ENCODE measurements at places on chromosomes 4 and X. TPM values are rescaled to one million over a fixed set of nuclear protein-coding genes. Genes with fewer than 3 reads are reported as not detected.

- ATAC-seq, result no peak
Observed at GRCh38 chr4:91488946-91489345, 814.8 kb upstream of the GRID2 start.

GRCh38 chr4:101022151-101023024 is 324.9 kb downstream of the PPP3CA start:
- peak; percentile 11 for ATAC-seq

DNA sequence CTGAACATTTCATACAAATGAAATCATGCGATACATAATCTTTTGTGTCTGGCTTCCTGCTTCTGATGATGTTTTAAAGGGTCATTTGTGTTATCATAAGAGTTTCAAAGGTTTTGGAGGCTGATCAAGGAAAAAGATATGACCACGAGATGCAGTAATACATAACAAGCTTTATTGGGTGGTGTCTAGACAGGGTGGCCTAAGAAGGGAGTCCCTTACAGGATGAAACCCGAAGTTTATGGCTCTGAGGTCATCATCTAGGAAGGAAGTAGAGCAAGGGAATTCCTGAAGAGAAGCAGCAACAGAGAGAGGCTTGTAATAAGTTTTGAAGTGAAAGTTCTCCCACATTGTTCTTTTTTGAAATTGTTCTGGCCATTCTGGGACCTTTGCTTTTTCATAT is 40.8 kb upstream of the SOD3 start:
- ATAC-seq, result no peak

KLHL13 gene
- total RNA-seq, result 0.09 TPM

DNA sequence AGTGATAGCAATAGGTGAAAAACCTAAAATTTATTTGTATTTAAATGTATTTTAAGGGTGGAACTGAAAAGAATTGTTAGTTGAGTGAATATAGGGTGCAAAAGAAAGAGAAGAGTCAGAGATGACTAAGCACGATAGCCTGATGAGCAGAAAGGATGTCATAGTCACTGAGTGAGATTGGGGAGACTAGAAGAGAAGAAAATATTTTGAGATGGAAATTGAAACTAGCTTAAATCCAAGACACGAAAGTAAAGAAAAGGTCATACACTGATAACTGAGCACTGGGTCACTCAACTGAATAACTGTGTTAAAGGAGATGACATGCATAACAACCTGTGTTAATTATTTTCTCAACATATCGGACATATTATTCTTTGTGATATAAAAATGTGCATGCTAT is 55.5 kb downstream of the SPANXN4 start:
- ATAC-seq, result no peak

CLNK gene
- not detected for total RNA-seq

DNA sequence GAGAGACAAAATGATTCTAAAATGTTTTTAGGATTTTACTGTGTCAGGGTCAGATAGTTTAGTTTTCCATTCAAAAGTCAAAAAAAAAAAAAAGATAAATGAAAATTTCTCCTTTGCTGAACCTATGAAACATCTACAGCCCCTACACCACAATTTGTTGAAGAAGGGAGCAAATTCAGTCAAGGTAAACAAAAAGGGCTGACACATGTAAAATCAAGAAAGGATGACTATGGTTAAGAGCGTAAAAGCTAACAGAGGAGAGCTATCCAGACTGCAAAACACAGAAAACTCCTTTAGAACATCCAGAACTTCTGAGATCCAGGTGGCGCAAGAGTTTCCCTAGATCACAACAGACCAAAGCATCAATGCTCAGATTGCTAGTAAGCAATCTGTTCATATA is 72.2 kb downstream of the RAB28 start:
- ATAC-seq, result no peak

DNA sequence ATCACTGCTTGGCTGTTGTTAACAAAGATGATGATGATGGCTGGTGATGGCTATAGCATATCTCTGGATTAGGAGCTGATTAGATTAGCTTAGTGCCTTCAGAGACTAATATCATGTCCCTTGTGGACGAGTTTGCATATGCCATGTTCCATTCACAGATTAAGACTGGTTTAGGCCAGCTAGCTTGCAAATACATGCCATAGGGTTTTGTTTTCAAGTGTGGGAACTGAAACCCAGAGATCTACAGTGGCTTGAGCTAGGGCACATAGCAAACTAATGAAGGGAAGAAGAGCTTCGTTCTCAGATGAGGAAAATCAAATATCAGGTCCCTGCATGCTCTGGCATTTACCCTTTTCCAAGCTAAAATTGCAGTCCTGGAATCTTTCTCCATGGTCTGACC is 492.3 kb downstream of the MAGEE1 start:
- no peak for ATAC-seq

DNA sequence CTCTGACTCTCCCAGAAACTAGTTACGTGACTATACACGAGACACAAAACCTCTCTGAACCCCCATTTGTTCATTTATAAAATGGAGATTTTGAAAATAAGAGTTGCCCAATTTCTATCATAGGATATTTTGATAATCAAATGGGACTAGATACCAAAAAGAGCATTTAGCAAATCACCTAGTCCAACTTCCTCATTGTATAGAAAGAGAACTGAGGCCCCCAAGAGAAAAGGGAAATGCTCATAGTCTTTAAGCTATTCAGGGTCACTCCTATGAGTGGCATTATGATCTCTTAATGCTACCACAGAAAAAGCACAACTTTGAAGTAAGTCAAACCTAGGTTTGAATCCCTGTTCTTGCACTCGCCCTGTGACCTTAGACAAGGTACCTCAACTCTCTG is 62.7 kb downstream of the BMP15 start:
- ATAC-seq, result no peak

PABPC5 gene
- not detected for total RNA-seq

ATP2B3 gene
- not detected for total RNA-seq

GRCh38 chr4:143356493-143356892 is 19.8 kb downstream of the GAB1 start:
- ATAC-seq, result no peak

SYNPO2 gene
- 0.37 TPM for total RNA-seq

DNA sequence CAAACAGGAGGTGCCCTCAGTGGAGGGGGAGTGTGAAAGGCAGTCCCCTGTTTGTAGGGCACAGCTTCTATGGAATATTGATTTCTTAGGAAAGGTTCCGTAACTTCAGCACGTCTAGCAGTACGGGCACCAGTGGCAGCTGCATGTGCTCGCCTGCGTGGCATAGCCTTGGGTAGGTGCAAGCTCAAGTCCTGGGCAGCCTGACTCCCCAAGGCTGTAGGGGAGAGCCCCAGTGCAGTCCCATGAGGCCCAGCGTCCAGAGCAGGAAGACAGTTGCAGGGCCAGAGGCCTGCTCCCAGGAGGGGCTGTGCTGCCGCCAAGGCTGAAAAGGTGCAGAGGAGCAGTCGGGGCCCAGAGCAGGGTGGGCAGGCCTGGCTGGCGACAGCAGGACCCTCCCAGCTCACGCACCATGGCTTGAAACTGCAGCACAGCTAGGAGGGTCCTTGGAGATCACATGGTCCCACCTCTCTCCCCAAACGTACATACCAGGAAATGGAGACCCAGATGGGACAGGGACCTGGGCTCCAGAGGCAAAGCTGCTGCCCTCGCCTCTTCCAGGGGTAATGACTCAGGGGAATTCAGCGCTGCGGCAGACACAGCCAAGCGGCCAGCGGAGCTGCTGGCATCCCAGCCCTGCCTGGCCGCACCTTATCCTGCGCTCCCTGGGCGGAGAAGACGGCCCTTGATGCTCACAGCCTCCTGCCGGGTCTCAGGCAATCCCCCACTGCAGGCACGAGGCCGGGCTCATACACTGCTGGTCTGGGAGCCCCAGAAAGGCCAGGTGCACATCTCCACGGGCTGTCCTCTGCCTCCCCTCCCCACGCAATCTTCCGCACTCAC is 6.0 kb upstream of the DUSP9 start:
- ATAC-seq, result no peak

DNA sequence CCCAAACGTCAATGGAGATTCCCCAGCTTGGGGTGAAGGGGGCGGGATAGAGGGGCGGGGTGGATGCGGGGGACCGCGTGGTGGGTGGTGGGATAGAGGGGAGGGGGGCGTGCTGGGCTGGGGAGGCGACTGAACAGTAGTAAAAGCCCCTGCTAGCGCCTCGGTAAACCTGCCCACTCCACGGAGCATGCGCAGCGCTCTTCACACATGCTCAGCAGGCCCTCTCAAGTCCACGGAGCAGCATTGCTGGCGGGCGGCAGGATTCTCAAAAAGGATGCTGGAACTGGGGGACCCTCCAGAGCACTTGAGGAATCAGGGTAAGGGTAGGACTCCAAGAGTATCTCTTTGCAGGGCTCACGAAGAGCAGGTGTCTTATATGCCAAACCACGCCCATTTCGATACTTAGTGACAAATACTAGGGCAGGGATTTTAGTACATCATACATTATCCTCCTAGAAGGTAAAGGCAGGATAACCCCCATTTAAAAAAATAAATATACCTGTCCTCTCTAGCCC is 378 bp upstream of the RPS6KA6 start:
- ATAC-seq, result no peak

- ATAC-seq, result peak; percentile 40
Observed at GRCh38 chr4:5050520-5051277, 581 bp upstream of the STK32B start.

- no peak for ATAC-seq
Observed at GRCh38 chr4:145935253-145936141, 3.1 kb downstream of the ZNF827 start.

- no peak for ATAC-seq
Observed at GRCh38 chr4:135277980-135278315, 1076.4 kb upstream of the PABPC4L start.

- no peak for ATAC-seq
Observed at GRCh38 chr4:138487670-138488069, 245.5 kb upstream of the SLC7A11 start.

HTRA3 gene
- not detected for total RNA-seq

DCAF12L2 gene
- total RNA-seq, result not detected

GRCh38 chr4:20881658-20882057 is 181.4 kb downstream of the PACRGL start:
- no peak for ATAC-seq

LDB2 gene
- not detected for total RNA-seq

GRCh38 chrX:109347632-109348031 is 134.3 kb downstream of the GUCY2F start:
- ATAC-seq, result no peak

DNA sequence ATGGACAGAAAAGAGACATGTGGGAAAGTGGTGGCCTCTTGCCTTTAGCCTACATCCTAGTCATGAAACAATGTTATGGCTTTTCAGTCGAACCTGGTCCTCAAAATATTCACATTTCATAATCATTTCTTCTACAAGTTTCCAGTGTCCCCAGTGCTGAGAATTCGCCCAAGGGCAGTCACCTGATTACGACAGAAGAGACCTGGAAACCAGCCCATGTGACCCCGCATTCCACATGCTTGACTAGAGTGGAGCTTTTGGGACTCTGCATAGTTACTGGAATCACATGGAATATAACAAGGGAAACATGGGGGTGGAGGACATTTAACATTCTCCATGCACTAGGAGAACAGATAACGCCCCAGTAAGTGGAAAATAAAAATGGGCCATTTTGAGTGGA is 100.1 kb downstream of the PPARGC1A start:
- no peak for ATAC-seq

GRCh38 chrX:45714866-45715265 is 514.2 kb upstream of the DIPK2B start:
- ATAC-seq, result peak; percentile 38

GRCh38 chrX:71159335-71159734 is 14.7 kb downstream of the NLGN3 start:
- ATAC-seq, result no peak

- no peak for ATAC-seq
Observed at GRCh38 chr4:52935317-52935716, 73.2 kb downstream of the RASL11B start.

- ATAC-seq, result no peak
Observed at GRCh38 chrX:24241822-24242648, 71.8 kb downstream of the SUPT20HL2 start.

UGT8 gene
- total RNA-seq, result 1.4 TPM

GRCh38 chr4:174254613-174255012 is 28.9 kb downstream of the FBXO8 start:
- ATAC-seq, result no peak

DNA sequence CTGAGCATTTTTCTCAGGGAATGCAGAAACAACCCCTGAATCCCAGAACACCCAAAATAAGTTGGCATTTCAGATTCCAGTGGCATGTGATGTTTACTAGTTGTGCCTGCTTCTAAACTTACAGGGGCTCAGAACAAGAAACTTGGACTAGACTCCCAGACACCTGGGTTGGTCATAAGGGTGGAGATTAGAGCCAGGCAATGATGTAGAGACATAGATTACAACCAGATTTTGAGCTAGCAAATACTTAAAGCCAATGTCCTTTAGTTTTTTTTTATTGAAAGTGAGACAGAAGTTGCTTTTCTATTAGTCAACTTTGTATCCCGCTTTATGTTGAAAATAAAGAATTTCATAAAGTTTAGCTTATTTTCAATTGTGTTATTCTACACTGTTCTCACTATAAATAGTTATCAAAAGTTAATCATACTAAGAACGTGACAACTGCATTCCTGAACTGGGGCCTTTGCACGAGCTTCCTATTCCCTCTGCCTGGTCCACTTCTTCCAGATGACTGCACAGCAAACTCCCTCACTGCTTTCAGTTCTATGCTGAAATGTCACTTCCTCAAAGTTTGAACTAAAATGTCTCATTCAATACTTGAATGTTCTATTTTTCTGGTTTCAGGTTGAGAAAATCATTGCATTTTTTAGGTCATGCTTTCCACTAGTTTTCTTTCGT is 224.7 kb upstream of the PPP1R2C start:
- no peak for ATAC-seq

RIPPLY1 gene
- total RNA-seq, result not detected

DNA sequence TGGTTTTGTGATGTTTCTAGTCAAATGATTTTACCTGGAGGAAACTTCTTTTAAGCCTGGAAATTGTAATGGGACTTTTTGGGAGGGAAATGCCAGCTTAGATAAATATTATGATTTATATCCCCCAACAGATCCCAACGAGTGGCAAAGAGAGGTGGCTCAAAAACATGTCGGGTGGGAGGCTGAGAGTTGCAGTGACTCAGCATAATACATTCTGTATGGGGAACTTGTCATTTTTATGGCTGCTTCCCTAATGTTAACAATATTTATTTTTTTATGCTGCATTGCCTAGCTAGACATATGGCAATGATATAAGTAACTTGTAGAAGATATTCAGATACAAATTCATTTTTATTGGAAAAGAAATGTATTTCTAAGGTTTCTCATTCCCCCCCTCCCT is 219.0 kb downstream of the ARHGAP10 start:
- no peak for ATAC-seq

DNA sequence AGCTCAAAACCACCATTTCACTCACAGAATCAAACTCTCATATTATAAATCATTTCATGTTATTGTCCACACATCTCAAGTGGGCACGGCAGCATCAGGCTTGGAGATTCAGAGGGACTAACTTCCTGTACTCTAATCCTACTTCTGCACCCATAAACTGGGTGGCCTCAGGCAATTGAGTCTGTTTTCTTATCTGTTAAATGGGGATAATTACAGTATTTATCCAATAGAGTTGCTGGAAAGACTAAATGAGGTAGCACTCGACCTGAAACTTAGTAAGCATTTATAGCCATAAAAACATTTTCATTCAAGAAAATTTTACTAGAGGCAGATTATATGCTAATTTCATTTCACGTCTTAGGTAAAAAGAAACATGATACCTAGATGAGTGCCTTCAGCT is 13.0 kb downstream of the TBC1D1 start:
- ATAC-seq, result no peak

- no peak for ATAC-seq
Observed at GRCh38 chr4:94741304-94741703, 16.5 kb upstream of the BMPR1B start.
